ENCODE measurements at places on chromosomes 3 and 15.

DNA sequence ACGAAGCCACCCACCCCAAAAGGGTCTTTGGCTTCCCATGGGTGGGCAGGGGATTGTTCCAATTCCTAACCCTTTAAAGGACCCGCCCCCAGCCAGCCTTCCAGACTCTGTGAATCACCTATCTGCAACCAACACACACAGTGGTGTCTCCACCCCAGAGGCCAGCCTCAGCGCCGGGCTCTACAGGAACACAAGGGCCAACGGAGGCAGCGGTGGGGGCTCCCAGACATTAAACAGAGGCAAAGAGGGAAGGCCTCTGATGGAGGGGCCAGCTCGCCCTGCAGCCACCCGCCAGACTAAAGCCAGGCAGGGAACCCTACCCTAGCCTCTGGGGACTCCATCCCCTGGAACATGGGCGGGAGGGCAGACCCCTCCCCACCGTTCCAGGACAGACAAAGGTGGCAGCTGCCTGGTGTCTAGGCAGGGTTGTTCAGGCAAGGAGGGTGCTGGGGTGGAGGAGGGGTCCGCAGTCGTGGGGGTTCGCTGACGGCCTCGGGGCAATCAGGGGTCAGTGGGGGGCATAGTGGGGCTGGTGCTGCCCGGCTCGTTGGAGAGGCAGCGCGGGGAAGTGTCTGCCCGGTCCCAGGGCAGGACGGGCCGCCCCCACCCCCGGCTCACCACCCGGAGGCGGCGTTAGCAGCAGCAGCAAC, 448 bp downstream of the SHISA5 start:
- DNase-seq = no peak

GRCh38 chr15:81485806-81486205, 111.8 kb upstream of the TMC3 start:
- DNase-seq = peak; percentile 32

- DNase-seq = no peak
These were observed 1.1 kb downstream of the HERC1 start for GRCh38 chr15:63832620-63833019.

DNA sequence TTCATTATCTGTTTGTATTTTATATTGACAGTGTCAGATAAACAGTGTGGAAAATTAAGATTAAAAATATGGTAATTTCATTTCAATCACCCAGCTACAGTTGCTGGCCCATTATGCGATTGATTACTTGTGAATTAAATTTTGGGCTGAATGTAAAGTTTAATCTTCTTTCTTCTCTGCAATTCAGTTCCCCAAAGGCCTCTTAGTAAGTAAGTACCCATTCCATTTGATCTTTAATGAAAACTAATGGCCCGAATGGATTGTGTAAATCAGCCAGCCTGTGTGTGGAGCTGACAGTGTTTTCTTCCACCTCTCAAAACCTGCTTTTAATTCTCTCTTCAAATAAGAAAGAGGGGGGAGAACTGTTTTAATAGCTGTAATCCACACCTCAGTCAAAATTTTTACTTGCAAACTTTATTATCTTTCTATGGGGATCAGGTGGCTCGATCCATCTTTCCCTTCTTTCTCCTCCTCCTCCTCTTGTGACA, 307.1 kb downstream of the IL20RB start:
- DNase-seq = no peak

GRCh38 chr3:46297658-46298423, 55.6 kb downstream of the CCR3 start:
- DNase-seq = no peak

DNA sequence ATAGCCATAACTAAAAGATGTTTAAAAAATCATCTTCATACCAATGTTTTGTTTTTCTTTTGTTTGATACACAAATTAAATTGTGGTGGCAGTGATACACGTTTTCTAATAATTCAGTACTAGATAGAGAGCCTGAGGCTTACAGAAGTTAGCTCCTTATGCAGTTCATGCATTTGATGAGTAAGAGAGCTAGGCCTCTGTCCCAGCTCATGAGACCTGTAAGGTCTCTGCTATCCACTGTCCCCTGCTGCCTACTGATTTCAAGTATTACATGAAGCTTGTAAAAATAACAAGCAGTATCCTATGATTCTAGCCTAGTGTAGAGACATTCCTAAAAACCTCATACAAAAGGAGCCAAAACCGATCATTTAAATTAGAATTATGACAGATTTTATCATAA, 144.5 kb downstream of the MBNL1 start:
- DNase-seq = no peak

DNA sequence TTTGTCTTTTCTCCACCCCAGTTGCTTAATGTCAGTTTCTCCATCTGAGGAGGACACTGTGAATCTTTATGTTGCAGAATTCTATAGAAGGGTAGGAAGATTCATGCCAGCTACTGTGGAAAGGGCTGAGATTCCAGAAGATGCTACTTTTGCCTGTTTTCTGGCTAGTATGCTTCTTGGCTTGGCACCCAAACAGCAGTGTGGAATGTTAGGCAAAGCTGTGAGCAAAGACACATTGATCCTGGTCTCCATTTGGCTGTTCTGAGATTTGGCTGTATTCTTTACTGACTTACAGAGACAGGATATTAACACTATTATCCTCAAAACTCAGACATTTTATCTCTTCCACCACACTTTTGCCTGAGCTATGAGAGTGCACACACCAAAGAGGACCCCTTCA, 39.3 kb downstream of the PDHB start:
- DNase-seq = no peak

DNA sequence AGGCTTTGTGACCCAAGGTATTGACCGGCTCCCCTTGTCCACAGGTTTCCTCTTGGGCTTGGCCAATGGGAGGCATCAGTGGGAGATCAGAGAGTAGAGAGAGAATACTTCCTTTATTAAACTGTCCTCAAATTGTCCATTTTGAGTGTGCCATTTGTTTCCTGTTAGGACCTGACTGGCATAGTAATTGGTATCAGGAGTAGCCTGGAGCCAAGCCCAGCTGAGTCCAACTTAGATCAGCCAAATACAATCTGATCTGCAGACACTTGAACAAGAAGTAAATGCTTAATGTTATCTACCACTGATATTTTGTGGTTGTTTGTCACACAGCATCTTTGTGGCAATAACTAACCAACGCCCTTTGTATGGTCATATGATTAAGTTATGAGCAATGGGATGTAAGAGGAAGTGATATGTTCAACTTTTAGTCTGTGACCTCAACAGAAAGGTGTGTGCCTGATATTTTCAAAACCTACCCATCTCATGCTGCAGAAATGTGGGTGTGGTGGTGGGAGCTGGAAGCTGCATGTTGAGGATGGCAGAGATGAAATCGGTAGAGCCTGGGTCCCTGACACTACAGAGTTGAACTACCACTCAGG, 13.3 kb downstream of the MYD88 start:
- no peak for DNase-seq

DNA sequence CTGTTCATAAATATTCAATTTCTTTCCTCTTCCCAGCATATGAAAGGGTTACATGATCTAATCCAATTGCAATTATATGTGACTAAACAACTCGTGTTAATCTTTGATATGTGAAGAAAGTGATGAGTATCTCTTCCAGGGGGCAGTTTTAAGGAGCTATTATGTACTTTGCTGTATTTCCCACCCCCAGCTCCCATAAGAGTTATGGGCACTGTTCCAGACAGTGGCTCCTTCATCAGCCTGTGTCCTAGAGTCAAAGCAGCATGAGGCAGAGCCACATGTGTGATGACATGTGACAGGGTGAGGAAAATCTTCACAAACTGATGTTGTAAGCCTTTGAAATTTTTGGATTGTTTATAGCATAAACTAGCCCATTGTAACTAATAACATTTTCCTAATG, 315.4 kb downstream of the DIPK2A start:
- no peak for DNase-seq

GRCh38 chr15:61879219-61879618, 181.0 kb downstream of the VPS13C start:
- no peak for DNase-seq

GRCh38 chr3:53816425-53816824, 29.8 kb downstream of the CHDH start:
- no peak for DNase-seq

DNA sequence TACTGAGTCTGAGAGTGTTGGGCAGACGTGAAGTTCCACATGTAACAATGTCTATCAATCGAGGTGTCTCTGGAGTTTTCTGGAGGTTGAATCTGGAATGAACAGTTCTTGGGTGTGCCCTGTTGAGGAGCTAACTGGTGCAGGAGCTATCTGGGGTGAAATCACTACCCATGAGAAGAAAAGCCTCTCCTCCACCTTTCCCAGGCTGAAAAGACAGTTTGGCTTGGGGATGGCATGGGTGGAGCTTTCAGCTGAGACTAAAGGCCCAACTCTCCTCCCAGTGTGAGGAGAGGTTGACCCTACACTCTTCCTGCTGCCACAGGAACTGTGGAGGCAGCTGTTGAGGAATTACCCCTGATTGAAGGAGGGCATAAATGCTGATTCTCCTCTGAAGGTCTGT, 54.4 kb upstream of the LRRFIP2 start:
- no peak for DNase-seq

DNA sequence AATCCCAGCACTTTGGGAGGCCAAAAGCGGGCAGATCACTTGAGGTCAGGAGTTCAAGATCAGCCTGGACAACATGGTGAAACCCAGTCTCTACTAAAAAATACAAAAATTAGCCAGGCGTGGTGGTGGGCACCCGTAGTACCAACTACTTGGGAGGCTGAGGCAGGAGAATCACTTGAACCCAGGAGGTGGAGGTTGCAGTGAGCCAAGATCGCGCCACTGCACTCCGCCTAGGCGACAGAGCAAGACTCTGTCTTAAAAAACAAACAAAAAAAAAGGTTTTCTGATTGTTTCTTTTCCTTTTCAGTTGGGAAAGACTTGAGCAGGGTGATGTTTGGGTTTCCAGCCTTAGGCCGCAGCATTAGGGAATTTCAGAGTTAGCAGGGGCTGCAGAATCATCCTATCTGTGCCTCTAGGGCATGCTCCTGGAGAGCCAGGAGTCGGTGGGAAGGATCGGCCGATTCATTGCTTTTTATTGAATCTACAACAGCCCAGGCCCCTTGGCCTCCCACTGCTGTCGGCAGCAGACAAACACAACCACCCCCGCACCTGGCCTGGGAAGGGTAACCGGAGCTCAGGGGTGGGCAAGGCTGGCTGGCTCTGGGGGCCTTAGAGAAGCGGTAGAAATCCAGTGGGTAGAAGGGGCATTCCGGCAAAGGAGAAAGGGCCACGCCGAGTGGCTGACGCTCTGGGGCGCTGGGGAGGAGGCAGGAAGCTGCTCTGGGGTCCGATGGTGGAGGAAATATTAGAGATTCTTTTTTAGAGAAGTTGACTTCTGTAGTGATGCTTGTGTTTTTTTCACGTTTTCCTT, 6.3 kb downstream of the CHAC1 start:
- DNase-seq = no peak
